ENCODE measurements at places on chromosomes 5 and 9.

DNA sequence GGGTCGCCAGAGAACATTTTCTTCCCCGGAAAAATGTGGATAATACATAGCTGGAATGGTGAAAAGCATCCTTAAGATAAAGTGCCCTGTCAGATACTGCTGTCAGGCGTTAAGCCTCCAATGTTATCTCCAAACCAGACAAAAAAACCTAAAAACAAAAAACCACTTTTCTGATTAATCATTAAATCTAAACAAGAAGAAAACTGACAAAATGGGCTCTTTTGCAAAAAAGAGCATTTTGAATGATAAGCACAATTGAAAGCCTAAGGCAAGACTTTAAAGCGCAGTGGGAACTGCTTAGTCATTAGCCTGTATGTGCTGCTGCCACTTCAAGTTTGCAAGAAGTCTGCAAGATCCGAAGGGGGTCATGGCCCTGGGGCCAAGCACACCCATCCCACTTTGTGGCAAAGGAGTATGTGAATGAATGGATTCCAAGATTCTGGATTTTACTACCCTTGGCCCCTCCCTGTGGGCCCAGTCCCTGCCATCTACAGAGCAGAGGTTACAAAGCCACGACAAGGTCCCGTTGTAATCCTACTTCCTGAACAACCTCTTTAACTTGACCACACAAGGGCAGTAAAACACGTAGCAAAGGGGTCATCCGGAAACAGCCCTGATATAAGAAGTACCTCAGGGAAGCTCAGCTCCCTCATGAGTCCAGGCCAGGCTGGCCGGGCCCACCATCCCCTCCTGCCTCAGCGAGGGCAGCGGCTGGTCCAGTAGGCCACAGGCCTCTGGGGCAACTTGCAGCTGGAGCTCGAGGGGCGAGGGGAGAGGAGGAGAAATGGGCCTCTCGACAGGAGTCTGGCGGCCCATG, 29.7 kb downstream of the SHB start:
- DNase-seq: no peak

DNA sequence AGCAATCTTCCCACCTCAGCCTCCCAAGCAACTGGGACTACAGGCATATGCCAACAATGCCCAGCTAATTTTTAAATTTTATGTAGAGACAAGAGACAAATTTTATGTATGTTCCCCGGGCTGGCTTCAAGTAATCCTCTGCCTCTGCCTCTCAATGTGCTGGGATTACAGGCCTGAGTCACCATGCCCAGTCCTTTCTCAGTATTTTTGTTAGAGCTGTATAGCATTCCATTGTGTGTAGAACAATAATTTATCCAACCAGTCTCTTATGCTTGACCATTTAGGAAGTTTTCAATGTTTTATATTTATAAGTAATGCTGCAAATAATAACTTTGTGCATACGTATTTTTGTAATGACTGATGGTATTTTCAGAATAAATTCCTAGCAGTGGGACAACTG, 38.9 kb upstream of the CTXN3 start:
- DNase-seq: no peak

DNA sequence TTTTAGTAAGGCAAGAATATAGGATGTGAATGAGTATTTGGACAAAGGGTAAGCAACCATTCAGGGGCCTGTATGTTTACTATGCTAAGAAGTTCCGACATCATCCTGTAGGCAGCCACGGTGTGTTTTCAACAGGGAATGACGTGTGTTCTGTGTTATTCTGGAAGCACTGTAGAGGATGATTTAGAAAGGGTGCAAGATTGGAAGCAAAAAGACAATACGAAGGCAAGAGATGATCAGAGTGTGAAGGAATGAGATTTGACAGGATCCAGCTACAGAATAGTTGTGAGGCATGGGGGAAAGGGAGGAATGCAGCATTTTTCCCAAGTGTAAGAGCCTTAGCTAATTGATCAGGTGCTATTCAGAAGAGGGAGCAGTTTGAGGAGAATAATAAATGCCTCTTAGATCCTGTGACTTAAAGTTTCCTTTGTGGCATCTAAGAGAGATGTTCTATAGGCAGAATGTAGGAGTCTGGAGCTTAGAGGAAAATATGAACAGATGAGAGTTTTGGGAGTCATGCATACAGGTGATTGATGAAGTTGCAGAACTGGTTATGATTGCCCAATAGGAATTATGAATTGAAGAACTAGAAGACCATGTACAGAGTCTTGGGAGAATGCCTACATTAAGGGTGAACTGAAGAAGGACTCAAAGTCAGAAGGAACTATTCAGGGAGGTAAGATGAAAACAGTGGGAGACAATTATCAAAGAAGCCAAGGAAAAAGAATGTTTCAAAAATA, 2.5 kb downstream of the SMC5 start:
- no peak for DNase-seq

- no peak for DNase-seq
Observed at GRCh38 chr5:175015028-175015685, 290.8 kb downstream of the MSX2 start.

DNA sequence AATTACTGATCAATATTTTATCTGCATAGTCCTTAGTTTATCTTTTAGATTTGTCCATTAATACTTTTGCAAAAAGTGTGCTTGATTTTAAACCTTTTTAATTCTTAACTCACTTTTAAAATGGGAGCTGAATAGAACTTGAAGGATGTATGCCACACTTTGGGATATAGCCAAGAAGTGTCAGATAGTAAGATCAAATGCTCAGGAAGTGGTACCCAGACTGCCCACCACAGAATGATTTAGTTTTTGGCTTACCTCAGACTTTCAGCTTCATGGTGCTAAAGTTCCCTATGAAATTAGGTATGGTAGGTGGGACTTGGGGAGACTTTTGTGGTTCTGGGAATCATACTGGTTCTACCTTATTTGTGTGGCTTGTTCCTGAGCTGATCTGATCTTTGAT, 14.7 kb downstream of the FOCAD start:
- DNase-seq: no peak

GRCh38 chr9:92170848-92171247, 55.6 kb upstream of the SPTLC1 start:
- DNase-seq: no peak

DNA sequence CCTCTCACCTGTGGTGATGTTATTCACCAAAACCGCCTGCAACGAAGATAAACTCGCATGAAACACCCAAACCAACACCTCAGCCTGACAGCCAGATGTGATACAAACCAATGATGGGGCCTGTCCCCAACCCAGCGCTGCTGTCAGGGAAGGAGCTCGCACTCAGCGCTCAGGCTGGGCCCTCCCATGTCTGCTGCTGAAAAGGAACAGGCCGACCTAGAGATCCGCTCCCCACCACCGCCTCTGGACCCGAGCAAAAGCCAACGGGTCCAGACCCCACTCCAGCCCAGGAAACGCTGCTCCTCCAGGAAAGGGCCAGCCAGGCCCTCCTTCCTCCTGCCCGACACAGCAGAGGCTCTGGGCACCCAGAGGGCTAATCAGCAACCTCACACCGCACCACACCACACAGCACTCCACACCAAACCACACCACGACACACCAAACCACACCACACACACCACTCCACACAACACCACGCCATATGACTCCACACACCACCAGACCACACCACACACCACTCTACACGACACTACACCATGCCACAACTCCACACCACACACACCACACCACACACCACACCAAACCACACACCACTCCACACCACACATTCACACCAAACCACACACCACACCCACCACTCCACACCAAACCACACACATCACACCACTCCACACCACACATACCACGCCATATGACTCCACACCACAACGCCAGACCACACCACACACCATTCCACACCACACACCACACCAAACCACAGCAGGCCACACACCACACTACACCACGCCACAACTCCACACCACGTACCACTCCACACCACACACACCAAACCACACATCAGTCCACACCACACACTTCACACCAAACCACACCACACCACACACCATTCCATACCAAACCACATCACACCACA, 46.5 kb downstream of the GOLM1 start:
- DNase-seq: no peak

GRCh38 chr5:79263290-79263689, 27.4 kb downstream of the JMY start:
- DNase-seq: no peak

GRCh38 chr9:76459694-76460635, 983 bp downstream of the GCNT1 start:
- DNase-seq: no peak

GRCh38 chr5:96017951-96018350, 56.3 kb upstream of the ELL2 start:
- no peak for DNase-seq

DNA sequence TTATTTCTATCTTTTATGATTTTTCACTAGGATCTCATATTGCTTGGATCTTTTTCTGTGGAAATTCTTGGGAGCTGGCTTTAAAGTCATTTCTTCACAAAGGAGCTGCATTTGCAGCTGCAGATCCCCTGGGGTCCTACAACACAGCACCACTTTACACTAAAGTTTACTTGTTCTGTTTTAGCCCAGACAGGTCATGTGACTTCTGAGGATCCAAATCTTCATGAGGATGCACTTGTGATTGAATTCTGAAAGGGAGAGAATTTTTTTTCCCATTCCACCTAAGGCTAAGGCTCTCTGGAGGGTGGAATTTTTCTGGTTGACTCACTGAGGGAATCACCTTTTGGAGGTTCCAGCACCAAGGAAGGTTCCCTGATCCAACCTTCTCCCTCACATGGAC, 43.4 kb downstream of the ACOT12 start:
- DNase-seq: no peak

- DNase-seq: no peak
Observed at GRCh38 chr5:35908814-35909213, 29.6 kb downstream of the CAPSL start.

DNA sequence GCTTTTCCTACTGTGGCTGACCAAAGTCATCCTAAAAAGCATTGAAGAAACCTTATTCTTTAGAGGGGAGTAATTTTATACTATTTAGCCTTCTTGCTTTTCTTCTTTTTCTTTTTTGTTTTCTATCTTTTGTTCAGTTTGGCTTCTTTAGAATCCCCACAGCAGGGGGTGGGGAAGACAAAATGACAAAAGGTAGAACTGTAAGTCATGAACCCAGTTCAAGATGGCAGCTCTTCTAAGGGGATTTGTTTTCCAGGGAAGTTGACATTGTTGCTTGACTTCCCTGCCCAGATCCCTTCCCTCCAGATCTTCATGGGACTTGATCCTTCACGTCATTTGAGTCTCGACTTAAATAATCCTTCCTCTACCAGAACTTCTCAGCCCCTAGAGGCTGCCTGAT, 692.4 kb upstream of the DMAC1 start:
- no peak for DNase-seq

- DNase-seq: no peak
Observed at GRCh38 chr9:38675211-38675610, 44.7 kb downstream of the FAM240B start.

GRCh38 chr5:98433673-98434072, 339.8 kb upstream of the RGMB start:
- no peak for DNase-seq

GRCh38 chr9:96219026-96219899, 82.7 kb downstream of the HSD17B3 start:
- peak; percentile 29 for DNase-seq

- DNase-seq: no peak
Observed at GRCh38 chr5:37391591-37391990, 12.5 kb downstream of the WDR70 start.

DNA sequence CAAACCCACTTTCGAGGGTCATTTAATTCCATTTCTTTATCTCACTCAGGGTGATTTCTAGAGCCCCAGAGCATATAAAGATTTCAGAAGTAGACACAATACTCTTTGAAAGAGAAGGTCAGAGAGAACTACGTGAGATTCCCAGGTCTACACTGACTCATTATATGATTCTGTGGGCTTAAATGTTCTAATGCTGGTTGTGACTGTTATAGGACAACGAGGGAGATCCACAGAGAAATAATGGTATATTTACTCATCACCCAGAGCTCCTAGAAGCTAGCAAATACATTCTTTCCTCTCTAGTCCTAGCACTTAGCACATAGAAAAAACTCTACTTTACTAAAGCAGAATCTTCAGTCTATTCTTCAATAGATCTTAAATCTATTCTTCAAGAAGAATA, 39.4 kb upstream of the GRAMD2B start:
- no peak for DNase-seq

DNA sequence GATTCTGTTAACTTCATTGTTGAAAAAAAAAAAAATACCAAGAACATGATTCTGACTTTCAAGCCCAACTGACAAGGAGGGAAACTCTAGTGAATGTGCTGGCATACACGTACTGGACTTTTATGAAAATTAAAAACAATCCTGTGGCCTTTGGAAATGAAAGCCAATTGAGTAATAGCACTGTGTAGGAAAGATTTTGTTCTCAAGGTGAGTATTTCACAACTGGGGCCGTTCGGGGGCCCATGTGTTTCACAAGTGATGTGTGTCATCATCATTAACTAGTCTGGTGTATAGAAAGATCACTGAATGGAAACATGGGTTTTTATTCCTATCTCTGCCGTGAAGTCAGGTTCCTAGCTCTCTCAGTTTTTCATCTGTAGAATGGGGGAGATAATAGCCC, 605.0 kb upstream of the CLINT1 start:
- no peak for DNase-seq

All from T-helper 9 cell (primary cell).